ENCODE measurements at places on chromosomes 4 and X.

DNA sequence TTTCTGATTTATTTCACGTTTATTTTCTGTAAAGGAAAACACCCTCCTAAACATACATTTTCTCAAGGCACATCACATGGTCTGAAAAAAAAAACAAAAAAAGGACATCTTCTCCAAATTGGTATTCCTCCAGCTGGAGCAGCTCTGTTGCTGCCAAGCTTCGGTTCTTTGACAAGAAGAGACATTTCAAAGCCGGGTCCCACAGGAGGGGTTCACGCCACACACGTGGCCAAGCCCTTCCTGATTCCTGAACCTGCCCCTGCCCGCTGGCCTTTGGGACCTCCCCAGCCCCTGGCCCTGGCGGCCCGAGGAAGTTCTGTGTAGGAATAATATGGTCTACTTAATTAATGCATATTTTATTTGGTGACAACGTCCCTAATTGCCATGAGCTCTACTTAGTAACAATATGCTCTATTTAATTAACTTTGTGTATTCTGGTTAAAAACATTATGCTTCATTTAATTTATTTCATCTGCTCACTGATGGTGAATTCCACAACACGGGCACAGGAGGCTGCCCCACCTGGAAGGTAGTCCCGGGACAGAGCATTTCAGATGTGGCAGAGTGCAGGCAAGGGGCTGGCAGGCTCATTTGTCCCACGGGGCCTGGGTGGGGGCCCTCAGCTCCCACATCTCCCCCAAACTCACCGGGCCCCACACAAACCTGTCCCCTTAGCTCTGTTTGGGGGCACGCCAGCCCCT, 5.4 kb upstream of the RGS12 start:
- DNase-seq = no peak

- no peak for DNase-seq
Measured at GRCh38 chr4:91019513-91019912, 892.3 kb downstream of the CCSER1 start.

- DNase-seq = no peak
Measured at GRCh38 chrX:72126048-72126415, 5.7 kb downstream of the RTL5 start.

DNA sequence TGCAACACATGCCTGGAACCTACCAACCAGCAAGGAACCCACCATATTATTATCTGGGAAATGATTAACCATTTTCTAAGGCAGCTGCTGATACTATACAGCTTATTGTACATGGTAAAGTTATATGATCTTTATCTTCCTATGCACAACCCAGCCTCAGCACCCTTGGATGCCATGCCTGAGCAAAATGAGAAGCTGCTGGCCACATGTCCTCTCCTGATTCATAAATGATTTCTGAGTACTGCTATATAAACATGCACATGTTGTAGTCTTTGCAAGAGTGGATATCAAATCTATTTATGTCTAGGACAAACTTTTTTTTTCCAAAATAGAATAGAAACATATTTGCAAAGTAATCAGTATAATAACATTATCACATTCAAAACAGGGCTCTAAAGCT, 1043.6 kb downstream of the CCSER1 start:
- no peak for DNase-seq

GRCh38 chr4:18075823-18076433, 54.4 kb upstream of the LCORL start:
- no peak for DNase-seq

GRCh38 chr4:40327340-40327739, 7.8 kb upstream of the CHRNA9 start:
- no peak for DNase-seq

DNA sequence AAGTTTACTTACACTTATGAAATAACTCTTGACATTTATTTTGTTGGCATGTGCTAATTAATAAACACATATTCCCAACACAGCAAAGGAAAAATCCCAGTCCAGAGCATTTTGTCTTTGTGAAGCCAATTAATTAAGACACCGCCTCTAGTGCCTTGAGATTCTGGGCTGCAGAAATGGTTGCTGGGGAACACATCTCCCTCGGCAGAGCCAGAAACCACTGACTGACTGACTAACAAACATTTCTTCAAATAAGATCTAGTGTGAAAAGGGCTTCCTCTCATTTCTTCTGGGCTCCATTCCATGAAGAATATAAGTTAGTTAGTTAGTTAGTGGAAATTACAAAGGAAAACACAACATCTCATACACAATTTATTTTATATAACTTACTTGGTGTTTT, 28.4 kb upstream of the NAP1L5 start:
- no peak for DNase-seq

GRCh38 chr4:37862961-37863360, 27.9 kb upstream of the TBC1D1 start:
- no peak for DNase-seq

DNA sequence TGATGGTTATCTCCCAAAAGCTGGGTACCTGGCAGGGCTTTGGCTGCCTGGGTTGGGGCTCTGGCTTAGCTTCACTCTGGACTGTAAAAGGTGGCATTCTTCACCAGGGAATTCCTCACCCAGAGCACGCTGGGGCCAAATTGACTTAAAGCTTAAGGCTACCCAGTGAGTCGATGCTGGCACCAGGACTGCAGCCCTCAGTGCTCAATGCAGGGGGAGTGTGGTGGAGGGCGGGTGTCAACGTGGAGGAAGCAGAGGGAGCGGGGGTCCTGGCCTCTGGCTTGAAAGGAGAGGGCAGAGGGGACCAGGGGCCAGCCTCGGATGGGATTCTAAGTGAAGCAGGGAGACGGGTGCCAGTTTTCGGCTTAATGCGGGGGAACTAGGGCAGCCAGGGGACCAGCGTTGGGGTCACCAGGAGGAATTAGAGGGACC, 446 bp upstream of the FAM50A start:
- DNase-seq = no peak

DNA sequence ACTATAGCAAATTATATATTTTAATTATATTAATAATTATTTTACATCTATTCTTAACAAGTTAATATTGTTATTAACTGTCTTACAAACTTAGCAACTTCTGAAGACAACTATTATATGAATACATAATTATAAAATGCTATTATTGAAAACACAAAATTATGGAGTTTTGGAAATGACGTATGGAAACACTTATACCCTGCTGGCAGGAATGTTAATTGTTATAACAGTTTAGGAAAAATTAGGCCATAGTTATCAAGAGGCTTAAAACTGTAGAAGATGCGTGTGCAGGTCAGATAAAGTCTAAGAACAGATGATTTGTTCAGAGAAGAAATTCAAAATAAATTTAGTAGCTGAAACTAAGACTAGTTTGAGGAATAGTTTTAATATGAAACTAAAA, 211.7 kb downstream of the FAT4 start:
- DNase-seq = no peak

GRCh38 chr4:84879651-84880200, 86.8 kb downstream of the WDFY3 start:
- no peak for DNase-seq

DNA sequence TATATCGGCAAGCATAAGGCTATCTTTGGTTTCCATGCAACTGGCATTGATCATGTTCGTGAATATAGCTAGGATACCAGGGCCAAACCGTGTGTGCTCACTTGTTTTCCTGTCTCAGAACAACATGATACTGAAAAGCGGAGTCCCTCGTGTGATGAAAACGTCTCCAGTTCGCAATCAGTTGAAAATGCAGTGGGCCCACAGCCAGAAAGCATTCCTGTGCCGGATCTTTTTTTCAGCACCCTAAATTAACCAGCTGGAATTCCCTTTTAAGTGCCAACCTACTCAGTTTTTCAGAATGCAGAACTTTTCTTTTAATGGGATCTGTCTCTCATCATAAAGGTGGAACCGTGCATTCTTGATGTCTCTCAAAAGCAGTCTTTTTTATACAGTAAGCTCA, 130.8 kb upstream of the FRG1 start:
- DNase-seq = no peak

- no peak for DNase-seq
Measured at GRCh38 chrX:50386520-50386919, 84.1 kb downstream of the DGKK start.

DNA sequence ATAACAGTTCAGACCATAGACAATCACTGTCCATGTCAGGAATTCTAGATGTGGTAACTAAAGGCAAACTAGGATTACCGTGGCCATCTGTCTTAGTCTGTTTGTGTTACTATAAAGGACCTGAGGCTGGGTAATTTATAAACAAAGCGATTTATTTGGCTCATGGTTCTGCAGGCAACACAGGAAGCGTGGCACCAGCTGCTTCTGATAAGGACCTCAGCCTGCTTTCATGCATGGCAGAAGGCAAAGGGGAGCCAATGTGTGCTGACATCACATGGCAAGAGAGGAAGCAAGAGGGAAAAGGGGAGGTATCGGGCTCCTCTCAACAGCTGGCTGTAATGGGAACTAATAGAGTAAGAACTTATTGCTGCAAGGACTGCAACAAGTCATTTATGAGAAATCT, 376.7 kb downstream of the GPM6A start:
- no peak for DNase-seq

GRCh38 chrX:103585411-103586313, at the start of gene TCEAL4:
TSS of gene TCEAL4 (plus strand) at chrX:103585515. CDS start at chrX:103586676, 1,161 bp downstream.
- DNase-seq = no peak

DNA sequence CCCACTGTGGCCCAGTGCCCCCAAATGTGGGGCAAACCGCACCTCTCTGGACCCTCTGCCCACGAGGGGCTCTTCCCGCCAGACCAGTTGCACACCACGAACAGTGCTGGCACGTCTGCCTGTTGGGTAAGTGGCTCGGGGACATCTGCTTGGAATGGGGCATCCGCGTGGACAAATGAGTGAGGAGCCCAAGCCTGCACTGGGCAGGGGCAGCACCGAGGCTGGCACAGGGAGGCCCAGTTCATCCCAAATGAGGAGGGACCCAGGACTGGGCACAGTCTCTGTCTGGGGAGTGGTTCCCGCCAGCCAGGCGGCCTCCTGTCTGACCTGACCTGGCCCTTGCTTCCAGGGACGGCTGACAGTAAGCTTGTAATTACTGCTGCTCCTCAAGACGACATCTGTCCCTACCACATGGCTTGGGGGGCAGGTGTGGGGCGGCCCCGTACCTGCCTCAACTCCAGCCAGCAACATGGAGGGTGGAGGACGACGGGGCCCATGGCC, 3.2 kb downstream of the SPON2 start:
- DNase-seq = no peak

GRCh38 chr4:3311489-3312171, 18.8 kb downstream of the RGS12 start:
- no peak for DNase-seq

DNA sequence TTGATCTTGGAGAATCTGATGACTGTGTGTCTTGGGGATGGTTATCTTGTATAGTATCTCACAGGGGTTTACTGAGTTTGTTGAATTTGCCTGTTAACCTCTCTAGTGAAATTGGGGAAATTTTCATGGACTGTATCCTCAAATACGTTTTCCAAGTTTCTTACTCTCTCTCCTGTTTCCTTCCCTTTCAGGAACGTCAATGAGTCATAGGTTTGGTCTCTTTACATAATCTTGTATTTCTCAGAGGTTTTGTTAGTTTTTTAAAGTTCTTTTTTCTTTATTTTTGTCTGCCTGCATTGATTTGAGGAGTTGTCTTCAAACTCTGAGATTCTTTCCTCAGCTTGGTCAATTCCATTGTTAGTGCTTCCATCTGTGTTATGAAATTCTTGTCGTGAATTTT, 227.7 kb upstream of the GPRIN3 start:
- DNase-seq = no peak

- DNase-seq = no peak
Measured at GRCh38 chrX:16125520-16126149, 2.3 kb downstream of the GRPR start.

- no peak for DNase-seq
Measured at GRCh38 chr4:25969374-25970155, 55.5 kb downstream of the SMIM20 start.

DNA sequence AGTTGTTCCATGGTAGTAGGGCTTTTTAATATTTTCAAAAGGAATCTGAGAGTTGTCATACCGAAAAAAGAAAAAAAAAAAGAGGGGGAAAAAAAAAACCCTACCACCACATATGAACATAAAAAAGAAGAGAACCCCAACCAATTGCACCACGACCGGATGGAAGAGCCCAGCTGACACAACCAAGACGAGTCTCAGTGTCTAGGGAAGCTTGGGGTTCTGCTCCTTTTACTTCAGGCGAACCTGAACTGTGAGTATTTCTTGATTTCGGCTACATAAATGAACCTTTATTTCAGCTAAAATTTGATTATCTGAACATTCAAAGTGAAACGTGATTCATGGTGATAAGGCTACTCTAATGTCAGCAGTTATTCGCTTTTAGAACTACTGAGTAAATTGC, at the start of gene GPR34:
GPR34 (plus strand) TSS at position 139 of the 400 bp plus-strand sequence. CDS start 6,661 bp downstream, outside the sequence.
- DNase-seq = no peak

DNA sequence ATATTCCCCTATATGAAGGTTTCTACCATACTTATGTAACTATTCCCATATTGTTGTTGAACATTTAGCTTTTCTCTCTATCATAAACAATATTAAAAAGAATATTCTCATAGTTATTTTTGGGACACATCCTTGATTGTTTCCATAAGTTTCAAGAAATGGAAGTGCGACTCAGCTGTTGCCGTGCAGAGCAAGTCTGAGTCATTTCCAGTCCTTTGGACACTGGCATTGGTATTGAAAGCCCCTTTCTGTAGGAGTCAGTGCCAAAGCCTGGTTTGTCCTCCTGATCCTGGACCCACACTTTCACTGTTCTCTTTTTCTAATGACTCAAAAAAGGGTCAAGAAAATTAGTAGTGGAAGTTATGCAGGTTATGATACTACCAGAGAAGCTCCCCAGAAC, 108.3 kb upstream of the DIAPH2 start:
- DNase-seq = no peak

GRCh38 chrX:102934624-102935023, 2.4 kb upstream of the RAB40AL start:
- DNase-seq = no peak

GRCh38 chr4:169241464-169241863, 29.3 kb downstream of the SH3RF1 start:
- no peak for DNase-seq

- DNase-seq = no peak
Measured at GRCh38 chr4:2059046-2059725, at the start of gene NAT8L. TSS of gene NAT8L (plus strand) at chr4:2059327. CDS start at chr4:2059512, 185 bp downstream.

- DNase-seq = peak; percentile 58
Measured at GRCh38 chrX:49163555-49164419, 1.2 kb downstream of the MAGIX start.

DNA sequence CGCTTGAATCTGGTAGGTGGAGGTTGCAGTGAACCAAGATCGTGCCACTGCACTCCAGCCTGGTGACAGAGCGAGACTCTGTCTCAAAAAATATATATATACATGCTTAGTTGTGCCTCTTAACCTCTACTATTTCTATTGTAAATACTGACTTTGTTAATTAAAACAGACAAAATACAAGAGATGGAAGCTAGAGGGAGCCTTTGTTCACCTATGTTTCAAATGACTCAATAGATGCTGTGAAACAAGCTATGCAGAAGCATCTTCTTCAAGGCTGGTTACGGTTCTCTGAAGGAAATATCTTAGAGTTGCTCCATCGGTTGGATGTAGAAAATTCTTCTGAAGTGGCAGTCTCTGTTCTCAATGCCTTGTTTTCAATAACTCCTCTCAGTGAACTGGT, 6.2 kb downstream of the NCAPG start:
- DNase-seq = no peak

DNA sequence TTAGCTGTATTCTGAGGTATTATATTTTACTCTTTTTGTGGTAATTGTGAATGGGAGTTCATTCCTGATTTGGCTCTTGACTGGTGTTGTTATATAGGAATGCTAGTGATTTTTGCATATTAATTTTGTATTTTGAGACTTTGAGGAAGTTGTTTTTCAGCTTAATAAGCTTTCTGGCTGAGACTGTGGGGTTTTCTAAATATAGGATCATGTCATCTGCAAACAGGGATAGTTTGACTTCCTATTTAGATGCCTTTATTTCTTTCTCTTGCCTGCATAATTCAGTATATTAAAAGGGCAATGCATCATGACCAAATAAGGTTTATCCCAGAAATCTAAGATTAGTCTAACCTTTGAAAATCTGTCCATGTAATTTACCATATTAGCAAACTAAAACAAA, 44.7 kb upstream of the EPGN start:
- DNase-seq = no peak
